Central memory CD4-positive, alpha-beta T cell (primary cell): ENCODE measurements at places on chromosomes 2 and 18.

- no peak for DNase-seq
Observed at GRCh38 chr2:216932863-216933548, 73.1 kb upstream of the TNP1 start.

DNA sequence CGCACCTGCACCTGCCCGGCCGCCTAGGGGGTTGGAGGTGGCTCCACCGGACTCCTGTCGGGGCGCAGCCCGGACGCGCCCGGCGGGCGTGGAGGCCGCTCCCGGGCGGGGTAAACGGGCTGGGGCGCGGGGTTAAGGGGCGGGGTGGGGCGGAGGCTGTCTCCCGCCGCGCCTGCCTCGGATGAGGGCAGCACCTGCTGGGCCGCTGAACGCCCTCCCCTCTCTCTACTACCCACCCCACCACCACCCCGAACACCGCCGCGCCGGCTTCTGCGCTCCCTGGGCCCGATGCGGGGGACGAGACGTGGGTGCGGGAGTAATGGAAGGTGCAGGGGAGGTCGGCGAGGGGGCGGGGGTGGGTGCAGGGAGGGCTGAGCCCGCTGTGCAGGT, 224.8 kb upstream of the ID2 start:
- DNase-seq: peak; percentile 40

- DNase-seq: no peak
Observed at GRCh38 chr2:232351686-232352510, 26.7 kb upstream of the ALPP start.

DNA sequence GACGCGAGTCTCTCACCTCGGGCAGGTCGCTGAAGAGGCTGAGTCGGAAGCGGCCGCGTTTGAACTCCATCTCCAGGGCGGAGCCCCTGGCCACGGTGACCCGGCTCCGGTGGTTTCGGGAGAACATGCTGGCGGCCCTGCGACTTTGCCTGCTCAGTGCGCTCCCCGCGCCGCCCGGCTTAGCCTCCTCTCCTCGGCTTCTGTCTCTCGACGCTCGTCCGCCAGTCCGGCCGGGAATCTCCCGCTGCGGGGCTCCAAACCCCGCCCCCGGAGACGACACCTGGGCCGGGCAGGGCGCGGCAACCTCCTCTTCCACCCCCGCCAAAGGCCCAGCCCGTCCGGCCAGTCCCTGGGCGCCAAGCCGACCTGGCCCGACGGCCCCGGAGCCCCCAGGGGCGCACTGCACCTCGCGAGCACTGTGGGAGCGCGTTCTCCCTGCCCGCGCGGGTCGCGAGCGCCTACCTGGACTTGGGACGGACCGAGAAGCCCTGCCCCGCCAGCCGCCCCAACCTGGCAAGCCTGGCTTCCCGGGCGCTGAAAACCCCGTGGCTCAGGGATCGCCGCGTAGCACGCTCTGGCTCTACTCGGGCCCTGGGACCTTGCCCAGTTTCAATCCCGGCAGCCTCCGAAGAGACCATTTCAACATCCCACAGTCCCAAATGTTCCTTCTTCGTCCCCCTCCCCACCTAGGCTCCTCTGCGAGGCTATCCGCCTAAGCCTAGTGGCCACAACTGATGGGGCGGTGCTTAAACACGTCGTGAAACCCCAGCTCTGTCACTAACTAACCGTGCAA, at the start of gene RTKN:
RTKN (minus strand) TSS at position 248 of the 793 bp plus-strand sequence; CDS start at position 127, 121 bp downstream.
- DNase-seq: no peak

DNA sequence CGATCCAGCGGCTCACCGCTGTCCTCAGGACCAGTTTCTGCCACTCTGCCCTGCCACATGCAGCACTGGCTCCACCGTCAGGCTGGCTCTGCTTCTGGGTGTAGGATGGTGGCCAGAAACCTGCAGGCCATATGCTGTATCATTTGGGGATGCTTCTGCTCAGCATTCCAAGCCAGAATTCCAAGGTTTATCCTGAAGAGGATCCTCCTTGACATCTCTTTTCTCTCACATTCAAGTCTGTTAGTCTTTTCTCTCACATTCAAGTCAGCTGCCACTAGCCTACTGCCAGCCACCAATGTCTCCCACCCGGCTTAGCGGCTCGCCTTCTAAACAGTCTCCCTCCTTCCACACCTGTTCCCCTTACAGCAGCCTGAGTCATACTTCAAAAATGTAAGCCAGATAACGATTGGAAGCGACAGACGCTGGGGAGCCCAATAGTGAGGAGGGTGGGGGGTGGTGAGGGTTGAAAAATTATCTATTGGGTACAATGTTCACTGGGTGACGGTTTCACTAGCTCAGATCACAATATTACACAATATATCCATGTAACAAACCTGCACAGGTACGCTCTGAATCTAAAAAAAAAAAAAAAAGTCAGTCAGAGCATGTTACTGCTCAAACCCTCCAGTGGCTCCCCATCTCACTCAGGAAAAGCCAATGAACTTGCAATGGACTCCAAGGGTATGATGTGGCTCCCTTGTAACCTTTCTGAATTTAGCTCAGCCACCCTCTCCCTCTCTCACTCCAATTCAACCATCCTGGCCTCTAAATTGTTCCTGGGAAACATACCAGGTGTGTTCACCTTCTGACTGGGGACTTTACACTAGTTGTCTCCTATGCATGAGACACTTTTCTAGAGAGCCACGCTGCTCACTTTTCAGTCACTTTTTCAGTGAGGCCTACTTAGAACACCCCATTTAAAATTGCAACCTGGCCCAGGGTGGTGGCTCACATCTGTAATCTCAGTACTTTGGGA, 38.8 kb upstream of the SP3 start:
- no peak for DNase-seq

GRCh38 chr2:228793116-228793515, 478.0 kb downstream of the PID1 start:
- no peak for DNase-seq
